ENCODE measurements at places on chromosomes 13 and 19.

GRCh38 chr19:38702278-38702677, 42.0 kb downstream of the CAPN12 start:
- no peak for DNase-seq

DNA sequence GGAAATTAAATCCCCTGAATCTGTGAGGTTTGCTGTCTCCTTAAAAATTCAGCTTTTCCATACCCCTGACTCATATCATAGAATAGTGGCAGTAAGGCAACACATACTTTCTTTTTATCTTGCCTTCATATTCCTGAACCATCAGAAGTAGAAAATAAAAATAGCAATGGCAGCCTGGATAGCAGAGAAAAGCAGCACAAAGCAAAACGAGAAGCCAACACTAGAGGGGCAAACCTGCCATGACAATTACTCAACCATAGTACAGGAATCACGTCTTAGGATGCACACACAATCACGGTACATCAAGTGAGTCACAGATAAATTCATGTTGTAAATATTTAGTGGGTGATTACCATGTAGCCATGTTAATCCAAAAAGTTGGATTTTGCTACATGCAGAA, 343.0 kb downstream of the ITGBL1 start:
- DNase-seq: no peak

GRCh38 chr19:7450243-7451223, 38.3 kb downstream of the PEX11G start:
- DNase-seq: peak; percentile 24

DNA sequence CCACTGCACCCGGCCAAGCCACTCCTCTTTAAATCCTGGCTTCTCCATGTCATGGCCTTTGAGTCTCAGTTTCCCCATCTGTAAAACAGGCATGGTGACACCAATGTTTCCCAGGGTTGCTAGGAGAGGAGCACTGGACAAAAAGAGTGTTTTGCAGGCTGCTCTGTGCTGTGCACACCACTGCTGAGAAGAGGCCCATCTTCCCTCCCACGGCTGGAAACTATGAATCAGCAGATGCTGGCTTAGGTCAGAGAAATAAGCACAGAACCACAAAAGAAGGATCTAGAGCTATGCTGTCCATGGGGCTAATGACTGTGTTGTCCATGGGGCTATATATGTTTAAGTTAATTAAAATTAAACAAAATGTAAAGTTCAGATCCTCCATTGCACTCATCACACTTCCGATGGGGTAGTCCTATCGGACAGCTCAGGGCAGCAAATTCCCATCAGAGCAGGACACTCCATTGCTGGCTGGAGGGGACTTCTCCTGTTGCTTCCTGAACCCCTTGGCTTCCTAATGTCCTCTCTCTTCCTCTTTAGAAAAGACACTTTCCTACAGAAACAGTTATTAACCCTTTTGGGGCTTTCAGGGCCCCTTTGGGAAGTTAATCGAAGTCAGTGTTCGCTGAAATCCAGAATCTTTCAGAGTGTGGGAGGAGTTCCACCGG, 37.1 kb downstream of the TSHZ3 start:
- DNase-seq: no peak

GRCh38 chr19:19338082-19338481, 17.5 kb downstream of the MAU2 start:
- no peak for DNase-seq

DNA sequence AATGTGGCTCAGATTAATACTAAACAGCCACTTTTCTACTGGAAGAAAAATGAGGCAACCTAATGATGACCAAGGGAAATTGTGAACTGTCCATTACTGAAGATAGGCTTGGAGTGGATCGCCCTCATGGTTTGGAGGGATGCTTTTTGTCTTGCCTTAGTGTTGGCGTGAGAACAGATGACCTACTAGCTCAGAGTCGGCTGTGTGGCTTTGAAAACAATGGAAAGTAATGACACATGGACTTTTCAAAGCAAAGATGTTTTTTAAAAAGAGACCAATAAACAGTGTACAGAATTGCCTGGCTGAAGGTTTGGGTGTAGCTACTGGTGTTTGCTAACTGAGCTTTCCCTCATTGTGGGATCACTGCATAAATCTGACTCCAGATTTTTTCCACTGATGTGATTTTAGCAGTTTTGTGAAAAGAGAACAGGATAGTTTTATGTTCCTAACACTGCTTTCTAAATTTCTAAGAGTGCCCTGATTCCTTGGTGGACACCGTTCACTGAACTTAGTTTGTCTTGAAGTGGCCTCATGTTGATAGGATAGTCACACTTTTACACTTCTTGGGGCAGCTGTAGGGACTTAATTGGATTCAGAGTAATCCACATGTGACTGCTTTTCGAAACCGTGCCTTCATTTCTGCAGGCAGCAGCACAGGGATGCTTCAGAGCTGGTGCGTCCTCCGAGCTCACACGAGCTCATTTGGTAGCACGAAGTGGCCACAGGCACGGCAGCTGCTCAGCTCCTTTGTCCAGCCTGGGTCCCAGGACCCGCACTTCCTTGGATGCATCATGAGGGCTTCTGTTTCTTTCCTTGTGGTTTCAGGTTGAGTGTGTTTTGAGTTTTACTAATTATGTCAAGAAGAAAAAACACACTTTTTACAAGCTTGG, 4.3 kb downstream of the CEBPG start:
- DNase-seq: no peak

DNA sequence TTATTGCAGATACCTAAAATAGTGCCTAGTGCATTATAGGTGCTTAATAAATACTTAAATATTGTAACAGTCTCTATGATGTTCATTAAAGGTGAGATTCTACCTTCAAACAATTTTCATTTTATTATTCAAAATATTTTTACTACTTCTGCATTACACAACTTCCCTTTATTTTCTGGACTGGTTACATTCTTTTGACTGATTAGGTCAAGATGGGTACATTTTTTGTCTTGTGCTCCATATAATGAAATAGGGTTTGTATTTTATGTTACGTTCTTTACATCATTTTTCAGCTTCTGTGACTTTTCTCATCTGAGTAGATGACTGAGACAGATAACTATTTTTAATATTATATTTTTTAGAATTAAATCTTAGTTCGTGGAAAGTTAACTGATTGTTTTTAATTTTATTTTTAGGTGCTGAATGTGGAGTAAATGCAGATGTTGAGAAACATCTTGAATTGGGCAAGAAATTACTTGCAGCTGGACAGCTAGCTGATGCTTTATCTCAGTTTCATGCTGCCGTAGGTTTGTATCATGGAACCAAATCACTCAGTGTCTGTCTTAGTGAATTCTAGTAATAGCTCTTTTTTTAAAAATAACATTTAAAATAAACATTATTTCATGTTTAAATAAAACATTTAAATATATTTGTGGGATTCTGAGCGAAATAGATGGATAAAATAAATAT, 32.0 kb downstream of the DNAJC3 start:
- DNase-seq: no peak

DNA sequence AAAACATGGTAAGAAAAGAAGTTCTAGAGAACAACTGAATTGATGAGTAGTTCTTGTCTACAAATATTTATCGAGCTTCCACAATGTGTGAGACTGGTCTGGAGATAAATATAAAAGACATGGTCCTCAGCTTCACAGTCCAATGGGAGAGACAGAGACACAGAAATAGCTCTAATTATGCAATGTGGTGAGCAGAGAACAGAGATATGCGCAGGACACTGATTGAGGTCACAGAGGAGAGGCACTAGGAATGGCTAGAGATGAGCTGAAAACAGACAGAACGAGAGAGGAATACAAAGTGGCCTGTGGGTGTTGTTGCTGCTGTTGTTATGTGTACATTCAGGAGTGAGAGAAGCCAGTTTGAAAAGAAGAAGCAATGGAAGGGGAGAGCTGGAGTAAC, 53.2 kb downstream of the GPALPP1 start:
- no peak for DNase-seq

Data from hematopoietic multipotent progenitor cell treated with erythropoietin and hydrocortisone succinate and interleukin-3 and kit ligand, for 15 days (in vitro differentiated cells).